Anterior cingulate cortex (tissue), 58 donors: ENCODE measurements at places on chromosomes 1 and 21.

DNA sequence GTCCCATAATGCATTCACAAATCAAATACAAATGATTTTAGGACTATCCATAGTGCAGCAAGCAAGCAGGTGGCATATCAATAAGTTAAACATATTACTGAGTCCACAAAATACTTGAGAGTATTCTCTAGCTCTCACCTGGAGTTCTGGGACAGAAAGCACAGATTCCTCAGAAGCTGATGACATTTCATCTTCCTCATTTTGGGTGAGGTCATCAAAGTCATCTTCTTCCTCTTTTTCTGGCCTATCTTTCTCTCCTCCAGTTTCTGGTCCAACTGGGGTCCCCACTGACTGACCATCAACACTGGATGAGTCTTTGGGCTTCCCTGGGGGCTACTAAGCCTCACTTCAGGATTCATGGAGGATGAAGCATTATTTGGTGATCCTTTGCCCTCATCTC lies 38.9 kb downstream of the YY1AP1 start:
- DNase-seq: no peak

DNA sequence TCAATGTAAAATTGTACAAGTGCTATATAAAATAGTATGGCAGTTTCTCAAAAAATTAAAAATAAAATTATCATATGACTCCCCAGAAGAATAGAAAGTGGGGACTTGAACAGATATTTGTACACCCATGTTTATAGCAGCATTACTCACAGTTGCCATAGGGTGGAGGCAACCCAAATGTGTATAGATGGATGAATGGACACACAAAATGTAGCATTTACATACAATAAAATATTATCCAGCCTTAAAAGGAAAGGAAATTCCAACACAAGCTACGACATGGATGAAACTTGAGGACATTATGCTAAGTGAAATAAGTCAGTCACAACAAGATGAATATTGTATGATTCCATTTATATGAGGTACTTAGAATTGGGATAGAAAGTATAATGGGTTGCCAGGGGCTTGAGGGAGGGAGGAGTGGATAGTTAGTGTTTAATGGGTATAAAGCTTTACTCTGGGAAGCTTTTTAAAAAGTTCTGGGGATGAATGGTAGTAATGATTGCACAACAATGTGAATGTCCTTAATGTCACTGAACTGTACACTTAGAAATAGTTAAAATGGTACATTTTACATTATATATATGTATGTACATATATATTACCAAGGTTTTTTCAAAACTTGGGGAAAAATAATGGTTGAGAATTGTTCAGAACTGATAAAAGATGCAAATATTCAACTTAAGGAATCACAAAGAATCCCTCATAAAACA lies 53.0 kb upstream of the ADORA3 start:
- DNase-seq: no peak

DNA sequence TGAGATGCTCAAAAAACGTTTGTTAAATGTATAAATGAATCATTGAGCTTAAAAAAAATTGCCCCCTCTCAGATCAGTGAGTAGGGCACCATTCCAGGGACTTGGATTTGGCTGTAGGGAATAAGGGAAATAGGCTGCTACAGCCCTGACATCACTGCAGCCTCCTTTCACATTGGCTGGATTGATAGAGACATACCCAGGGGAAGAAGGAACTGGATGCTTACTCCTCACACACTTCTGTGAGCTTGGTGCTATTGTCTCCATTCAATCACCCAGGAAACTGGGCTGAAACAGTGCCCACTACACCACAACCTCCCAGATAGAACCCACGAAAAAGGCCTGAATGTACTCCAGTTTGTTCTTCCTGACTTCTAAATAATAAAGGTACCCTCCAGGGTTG lies 87.2 kb downstream of the TGFBR3 start:
- no peak for DNase-seq

DNA sequence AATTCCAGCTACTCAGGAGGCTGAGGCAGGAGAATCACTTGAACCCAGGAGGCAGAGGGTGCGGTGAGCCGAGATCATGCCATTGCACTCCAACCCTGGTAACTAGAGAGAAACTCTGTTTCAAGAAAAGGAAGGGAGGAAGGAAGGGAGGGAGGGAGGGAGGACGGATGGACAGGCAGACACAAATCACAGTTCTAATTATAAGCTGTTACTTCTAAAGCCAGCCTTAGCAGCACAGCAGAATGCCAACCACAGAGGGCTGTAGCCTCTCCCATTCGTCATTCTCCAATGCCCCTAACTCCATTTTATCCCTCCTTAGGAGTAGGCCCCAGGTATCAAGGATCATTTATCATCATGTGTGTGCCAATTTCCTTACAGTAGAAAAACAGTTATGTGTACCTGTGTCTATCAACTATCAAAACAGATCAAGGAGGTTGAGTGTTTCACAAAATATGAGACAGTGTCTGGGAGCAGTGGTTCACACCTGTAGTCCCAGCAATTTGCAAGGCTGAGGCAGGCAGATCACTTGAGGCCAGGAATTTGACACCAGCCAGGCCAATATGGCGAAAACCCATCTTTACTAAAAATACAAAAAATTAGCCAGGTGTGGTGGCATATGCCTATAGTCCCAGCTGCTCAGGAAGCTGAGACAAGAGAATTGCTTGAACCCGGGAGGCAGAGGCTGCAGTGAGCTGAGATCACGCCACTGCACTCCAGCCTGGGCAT lies 19.1 kb downstream of the USP48 start:
- DNase-seq: no peak

- DNase-seq: no peak
These were observed 184.9 kb downstream of the NCAM2 start for GRCh38 chr21:21183092-21183491.
